ENCODE measurements at places on chromosomes 12 and 14.

- no peak for DNase-seq
These were observed 688.0 kb downstream of the VRK1 start for GRCh38 chr14:97485201-97485600.

- no peak for DNase-seq
These were observed 26.1 kb upstream of the DIO3 start for GRCh38 chr14:101535232-101535631.

GRCh38 chr12:51726931-51727330, 121.6 kb downstream of the FIGNL2 start:
- DNase-seq = no peak

DNA sequence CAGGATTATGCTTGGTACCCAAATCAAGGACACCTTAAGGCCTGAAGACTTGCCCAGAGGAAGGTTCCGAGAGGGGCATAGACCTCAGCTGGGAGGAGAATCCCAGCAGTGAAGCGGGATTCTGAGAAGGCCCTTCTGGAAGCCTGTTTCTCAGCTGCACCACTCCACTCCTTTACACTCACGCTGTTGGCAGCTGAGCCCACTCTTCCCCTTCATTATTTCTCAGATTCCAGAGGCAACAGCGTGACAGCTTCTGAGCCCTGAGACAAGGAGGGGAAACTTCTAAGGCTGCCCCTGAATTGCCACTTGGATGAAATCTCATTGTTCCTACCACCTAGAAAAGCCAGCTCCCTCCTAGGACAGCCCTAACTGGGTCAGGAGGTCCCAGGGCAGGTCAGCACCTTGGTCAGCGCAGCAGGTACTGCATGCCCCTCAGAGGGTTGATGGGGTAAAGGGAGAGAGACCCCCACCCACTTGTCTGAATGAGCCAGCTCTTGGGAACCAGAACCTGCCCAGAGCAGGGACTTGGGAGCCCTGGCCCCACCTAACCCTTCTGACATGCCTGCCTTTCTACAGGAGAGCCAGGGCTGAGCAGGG, 53.9 kb downstream of the ISCA2 start:
- no peak for DNase-seq

DNA sequence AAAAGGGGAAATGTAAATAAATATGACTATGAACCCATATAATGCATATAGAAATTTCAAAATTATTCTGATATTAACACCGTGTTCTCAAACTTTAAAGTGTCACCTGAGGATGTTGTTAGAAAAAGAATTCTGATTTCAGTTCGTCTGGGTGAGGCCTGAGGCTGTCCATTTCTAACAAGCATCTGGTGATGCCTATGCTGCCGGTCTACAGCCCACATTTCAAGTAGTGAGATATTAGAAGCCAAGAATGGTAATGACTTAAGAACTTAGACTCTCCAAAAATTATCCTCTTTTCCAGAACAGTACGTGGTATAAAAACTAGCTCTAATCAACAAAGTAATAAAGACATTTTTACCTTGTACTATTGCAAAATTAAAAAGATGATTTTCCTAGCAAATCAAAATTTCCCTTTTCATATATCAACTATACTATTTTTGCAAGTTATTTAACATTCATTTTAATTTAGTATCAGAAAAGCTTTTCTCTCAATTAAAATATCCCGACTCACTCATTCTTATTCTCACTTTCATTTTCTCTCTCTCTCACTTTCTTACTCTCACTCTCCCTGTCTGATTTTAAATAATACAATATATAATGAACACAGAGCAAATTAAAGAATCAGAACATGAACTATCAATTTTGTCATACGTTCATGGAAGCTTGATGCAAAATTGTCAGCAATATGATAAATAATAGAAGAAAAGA, 35.0 kb downstream of the PIK3C2G start:
- DNase-seq = peak; percentile 12

DNA sequence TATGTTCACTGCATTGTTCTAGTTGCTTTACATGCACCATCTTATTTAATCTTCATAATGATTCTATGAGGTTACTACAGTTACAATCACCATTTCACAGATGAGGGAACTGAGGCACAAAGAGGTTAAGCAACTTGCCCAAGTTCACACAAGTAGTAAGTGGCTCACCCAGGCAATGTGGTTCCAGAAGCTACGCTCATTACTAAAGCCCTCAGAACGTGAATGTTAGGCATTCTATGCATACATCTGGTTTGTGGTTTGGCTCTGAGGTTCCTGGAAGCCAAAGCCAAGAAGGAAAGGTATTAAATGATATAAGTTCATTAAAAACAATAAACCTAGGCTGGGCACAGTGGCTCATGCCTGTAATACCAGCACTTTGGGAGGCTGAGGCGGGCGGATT, 14.4 kb upstream of the VRTN start:
- peak; percentile 69 for DNase-seq

- no peak for DNase-seq
These were observed 334.9 kb downstream of the RMST start for GRCh38 chr12:97797473-97797872.

GRCh38 chr12:3317841-3318501, 173.0 kb upstream of the PRMT8 start:
- no peak for DNase-seq

- peak; percentile 41 for DNase-seq
These were observed 34.3 kb upstream of the GAS2L3 start for GRCh38 chr12:100539202-100539601.

- no peak for DNase-seq
These were observed 14.7 kb upstream of the OASL start for GRCh38 chr12:121053706-121054105.

GRCh38 chr14:24092110-24092504, 2.0 kb upstream of the PCK2 start:
- no peak for DNase-seq

DNA sequence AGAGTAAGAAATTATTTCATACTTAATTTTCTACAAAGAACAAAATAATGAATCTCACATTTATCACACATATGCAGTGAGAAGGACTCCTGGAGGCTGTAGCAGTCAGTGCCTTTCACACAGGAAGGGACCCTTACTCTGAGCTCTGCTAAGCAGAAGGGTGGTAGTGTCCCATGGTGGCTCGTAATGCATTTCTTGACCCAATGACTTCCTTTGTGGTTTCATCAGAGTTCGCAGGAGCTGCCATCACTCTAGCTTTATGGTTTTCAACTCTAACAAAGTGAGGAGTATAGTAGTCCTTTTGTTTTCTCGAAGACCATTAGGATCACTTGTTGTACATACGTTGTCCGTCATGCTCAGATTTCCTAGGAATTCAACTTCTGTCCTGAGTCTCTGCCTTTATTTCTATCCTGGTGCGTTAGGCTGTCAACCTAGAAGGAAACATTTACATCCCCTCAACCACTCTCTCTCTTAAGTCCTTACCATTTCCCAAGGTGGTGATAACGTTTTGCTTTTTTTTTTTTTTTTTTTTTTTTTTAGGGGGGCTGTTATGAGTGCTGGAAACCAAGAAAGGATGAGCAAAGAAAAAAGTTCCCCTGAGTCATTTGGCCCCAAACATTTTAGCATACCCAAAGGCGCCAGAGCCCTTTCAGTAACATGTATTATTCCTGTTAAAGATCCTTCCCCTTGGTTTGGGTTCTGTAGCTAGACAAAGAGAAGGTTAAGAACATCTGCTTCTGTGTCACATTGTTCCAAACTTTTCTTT, 37.2 kb downstream of the GABARAPL1 start:
- DNase-seq = no peak

DNA sequence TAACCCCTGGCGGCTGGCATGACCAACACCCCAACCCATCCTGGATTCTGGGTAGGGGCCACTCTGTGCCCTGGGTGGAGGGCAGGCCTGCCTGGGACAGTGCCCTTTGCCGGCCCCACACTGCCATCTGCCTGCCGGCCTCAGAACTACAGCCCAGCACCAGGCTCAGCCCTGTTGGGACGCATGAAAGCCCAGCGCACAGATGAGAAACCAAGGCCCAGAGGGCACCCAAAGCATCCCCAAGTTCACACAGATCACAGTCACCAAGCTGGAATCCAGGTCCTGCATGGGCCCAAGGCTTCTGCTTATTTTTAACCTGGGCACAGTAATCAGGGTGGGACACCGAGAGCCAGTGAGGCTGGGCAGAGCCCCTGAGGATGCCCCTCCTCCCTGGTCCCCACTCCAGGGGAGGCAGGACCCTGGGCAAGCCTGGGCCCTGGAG, 26.2 kb downstream of the RFLNA start:
- peak; percentile 65 for DNase-seq

DNA sequence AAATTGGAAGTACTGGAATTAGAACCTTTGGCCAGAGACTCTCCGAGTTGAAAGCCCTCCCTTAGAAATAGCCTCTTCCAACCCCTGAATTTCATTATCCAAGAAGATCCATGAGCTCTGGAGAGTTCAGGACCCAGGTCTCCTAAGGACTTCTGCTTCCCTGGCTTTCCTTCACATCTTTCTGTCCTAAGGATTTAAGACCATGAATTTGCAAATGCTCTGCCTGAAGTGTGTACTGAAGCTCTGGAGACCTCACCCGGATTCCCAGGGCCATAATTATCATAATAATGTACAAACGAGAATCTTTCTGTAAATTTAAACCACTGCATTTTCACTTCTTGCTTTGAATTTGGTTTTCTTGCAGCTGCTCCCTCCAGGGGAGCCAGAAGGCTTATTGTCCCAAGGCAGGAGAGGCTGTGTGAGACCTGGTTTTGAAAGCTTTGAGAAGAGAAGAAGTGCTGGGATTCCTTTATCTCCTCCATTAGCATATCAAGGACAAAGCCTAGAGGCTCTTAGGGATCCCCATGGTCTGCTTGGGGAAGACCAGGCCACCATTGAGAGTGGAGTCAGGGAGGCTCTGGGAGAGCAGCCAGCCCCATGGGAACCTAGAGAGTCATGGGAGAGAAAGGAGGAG, 41.1 kb downstream of the GLRX5 start:
- DNase-seq = no peak

DNA sequence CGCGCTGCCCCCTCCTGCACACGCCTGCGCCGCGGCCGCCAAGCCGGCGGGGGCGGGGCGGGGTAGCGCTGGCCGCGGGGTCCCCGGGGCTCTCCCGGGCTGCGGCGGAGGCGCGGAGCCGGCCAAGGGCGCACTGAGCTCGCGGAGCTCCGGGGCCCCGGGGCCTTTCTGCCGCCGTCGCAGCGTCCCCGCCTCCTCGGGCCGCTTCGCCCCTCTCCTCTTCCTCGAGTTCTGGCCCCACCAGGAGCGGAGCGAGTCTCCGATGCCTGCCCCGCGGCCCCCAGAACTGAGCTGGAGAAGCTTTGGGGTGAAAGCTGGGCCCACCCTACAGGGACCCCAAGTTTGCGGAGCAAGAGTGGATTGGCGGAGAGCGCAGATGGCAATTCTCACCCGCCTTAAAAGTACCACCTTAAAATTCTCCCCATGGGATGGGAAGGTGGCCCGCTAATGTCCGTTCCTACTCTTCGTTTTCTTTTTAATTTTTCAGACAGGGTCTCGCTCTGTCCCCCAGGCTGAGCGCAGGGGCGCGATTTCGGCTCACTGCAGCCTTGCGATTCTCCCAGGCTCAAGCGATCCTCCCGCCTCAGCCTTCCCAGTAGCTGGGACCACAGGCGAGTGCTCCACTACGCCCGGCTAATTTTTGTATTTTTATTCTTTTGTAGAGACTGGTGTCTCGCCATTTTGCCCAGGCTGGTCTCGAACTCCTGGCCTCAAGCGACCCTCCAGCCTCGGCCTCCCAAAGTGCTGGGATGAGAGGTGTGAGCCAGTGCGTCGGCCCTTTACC, 129.6 kb downstream of the NDUFA12 start:
- no peak for DNase-seq

GRCh38 chr12:122125452-122126341, 47.1 kb downstream of the MLXIP start:
- no peak for DNase-seq

Data from EL (cell line).